ENCODE measurements at places on chromosomes 3 and 15.

GRCh38 chr3:40713306-40713705, 188.5 kb downstream of the ZNF621 start:
- DNase-seq: no peak

DNA sequence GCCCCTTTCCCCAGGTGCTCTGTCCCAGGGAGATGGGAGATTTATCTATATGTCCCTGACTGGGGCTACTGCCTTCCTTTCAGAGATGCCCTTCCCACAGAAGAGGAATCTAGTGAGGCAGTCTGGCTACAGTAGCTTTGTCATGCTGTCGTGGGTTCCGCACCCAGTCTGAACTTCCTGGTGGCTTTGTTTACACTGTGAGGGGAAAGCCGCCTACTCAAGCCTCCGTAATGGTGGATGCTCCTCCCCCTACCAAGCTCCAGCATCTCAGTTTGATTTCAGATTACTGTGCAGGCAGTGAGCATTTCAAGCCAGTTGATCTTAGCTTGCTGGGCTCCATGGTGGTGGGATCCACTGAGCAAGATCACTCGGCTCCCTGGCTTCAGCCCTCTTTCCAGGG, 35.4 kb upstream of the SLC7A14 start:
- DNase-seq: no peak

DNA sequence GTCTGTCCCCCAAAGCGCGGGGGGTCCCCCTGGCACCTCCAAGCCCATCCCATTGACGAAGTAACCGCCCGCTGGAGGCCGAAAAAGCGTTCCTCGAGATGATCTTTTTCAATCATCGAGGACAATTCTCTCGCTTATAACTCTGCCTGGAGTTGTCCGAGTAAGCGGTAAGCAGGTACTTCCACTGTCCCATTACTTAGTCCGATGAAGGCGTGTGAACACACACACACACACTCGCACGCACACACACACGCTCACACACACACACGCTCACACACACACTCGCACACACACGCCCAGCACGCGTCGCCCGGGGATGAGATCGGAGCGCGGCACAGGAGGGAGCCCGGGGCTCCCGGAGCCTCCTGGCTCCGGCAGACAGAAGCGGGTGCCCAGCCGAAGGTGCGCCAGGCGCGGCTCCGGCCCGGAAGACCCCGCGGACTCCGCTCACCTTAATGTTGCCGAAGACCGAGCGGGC, 430 bp downstream of the SLCO2A1 start:
- DNase-seq: no peak

GRCh38 chr15:65094294-65094995, 17.9 kb downstream of the KBTBD13 start:
- DNase-seq: no peak

DNA sequence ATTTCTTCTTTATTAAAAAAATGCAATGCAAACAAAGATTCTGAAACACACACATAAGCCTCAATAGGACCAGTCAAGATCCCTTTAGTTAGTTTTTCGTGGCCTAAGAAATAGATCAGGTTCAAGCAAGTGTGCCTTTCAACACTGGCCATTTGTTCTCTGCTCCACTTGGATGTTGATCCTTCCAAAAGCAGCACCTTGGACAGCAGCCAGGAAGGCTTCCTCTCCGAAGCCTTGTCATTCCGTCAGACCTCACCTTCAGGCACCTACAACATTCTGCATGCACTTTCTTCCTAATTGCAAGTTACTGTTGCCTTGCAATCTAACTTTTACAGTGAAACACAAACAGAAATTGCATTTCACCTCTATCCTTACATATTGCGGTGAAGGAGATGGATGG, 155.9 kb upstream of the FEZF2 start:
- no peak for DNase-seq

DNA sequence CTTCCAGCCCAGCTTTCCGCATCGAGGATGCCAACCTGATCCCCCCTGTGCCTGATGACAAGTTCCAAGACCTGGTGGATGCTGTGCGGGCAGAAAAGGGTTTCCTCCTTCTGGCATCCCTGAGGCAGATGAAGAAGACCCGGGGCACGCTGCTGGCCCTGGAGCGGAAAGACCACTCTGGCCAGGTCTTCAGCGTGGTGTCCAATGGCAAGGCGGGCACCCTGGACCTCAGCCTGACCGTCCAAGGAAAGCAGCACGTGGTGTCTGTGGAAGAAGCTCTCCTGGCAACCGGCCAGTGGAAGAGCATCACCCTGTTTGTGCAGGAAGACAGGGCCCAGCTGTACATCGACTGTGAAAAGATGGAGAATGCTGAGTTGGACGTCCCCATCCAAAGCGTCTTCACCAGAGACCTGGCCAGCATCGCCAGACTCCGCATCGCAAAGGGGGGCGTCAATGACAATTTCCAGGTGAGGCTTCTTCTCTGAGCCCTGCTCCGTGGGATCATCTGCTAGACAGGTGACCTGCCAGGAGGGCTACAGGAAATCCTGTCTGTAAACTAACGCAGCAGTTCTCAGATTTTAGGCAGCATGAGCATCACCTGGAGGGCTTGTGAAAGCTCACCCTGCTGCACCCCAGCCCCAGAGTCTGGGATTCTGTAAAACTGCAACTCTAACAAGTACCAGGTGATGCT, 1.6 kb downstream of the THBS1 start:
- no peak for DNase-seq

GRCh38 chr3:25567388-25567787, 97.3 kb downstream of the TOP2B start:
- no peak for DNase-seq

DNA sequence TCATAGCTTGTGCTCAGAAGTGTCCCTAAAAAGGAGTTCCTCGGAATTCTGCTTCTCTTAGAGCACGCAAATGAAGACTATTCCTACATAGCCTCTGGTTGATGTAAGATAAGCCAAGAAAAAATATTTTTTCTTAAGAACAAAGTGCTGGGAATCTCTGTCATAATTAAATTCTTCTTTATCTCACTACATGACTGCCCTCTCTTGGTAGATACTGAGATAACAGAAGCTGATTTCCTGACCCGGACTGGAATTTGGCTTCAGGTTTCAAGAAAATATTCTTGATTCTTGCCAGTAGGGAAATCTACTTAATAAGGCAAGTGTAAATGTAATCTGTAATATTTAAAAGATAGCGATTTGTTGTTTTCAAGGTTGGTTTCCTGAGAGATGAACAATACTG, 31.3 kb upstream of the SETMAR start:
- DNase-seq: no peak

DNA sequence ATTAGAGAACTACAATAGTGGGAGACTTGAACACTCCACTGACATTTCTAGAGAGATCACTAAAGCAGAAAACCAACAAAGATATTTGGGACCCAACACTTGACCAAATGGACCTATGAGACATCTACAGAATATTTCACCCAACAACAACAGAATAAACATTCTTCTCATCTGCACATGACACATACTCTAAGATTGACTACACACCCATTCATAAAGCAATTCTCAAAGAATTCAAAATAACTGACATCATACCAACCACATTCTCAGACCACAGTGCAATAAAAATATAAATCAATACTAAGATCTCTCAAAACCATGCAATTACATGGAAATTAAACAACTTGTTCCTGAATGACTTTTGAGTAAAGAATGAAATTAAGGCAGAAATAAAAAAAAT, 473.7 kb downstream of the LPP start:
- DNase-seq: no peak

DNA sequence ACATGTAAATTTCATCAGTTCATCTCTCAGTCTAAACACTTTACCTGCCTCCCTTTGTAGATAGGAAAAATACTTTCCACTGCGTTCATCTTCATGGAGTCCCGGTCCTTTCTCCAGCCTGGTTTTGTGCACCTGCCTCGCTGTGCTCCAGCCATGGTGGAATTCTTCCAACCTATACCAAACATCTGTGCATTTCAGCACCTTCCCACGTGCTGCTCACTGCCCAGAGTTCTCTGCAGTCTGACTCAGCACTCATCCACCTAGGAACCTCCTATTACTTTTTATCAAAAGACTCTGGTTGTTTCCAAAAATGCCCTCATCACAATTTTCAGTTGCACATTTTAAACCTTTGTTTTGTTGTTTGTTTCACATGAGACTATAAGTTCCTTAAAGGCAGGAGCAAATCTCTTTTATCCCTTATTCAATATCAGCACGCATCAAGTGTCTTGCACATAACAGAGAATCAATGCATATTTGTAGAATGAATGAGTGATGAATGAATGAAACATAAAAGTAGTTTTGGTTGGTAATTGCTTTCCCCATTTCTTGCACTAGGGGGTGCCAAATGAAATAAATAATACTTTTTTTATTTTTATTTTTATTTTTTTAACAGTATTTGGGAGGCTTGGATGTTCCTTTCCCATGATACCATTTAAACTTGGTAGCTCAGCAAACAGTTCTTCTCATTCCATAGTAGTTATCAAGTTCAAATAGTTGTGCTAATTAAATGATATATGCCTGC, 30.2 kb upstream of the ADAMTS9 start:
- DNase-seq: no peak

- DNase-seq: no peak
These were observed 433.7 kb downstream of the MAGI1 start for GRCh38 chr3:65604863-65605526.

GRCh38 chr3:30619318-30619717, 12.9 kb downstream of the TGFBR2 start:
- no peak for DNase-seq

DNA sequence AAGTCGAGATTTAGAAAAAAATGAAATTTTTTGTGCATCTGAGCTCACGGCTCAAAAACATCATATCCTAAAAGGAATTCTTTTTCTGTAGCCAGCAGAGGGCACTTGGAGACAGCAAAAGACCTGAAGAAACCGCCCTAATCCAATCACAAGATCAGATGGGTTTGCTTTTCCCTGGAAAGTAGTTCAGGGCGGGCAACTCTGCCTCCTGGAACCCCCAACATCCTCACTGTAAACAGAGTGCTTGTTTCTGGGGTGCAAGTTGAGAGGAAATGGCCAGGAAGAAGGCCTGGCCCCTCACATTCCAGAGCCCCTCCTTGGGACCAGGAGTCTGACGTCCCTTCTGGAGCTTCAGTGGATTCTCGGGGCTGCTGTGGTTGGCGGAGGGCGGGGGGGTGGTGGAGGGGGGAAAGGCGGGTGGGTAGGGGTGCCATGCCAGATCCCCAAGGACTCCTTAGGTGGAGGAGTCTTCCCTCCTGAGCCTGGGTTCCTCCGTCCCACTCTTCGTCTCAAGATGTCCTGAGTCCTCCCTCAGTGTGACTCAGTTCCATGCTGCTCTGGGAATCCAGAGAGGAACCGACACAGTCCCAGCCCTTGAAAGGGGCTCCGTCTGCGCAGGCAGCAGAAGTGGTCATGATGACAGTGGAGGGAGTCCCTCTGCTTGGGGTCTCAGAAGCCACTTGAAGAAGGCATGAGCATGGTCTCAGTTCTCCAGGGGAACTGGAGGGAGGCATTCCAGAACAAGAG, 35.9 kb downstream of the CCK start:
- DNase-seq: no peak

GRCh38 chr15:95162967-95163531, 931.7 kb downstream of the MCTP2 start:
- no peak for DNase-seq

- no peak for DNase-seq
These were observed 147.0 kb downstream of the GREM1 start for GRCh38 chr15:32864841-32865240.

DNA sequence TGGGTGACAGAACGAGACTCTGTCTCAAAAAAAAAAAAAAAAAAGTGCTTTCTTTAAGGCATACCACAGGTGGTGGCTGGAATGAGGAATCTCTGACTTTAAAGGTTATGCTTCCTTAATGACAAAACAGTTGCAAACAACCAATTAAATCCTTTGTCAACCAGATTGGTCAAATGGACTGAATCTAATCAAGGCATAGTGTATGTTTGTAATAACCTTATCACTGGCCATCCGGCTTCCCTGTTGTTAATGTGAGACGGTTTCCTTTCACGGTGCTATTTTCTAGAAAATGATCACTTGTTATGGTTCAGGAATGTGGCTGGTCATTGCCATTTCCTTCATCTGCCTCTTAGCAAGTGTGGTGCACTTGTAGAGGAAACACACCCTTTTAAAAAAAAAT, 75.9 kb downstream of the FLNB start:
- DNase-seq: no peak

- no peak for DNase-seq
These were observed 299.3 kb downstream of the SLC9A9 start for GRCh38 chr3:143548861-143549497.

DNA sequence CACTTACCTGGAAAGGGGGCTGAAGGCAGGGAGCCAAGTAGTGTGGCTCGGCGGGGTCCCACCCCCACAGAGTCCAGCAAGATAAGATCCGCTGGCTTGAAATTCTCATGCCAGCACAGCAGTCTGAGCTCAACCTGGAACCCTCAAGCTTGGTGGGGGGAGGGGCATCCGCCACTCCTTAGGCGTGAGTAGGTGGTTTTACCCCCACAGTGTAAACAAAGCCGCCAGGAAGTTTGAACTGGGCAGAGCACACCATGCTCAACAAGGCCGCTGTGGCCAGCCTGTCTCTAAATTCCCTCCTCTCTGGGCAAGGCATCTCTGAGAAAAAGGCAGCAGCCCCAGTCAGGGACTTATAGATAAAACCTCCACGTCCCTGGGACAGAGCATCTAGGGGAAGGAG, 156.3 kb downstream of the KBTBD8 start:
- no peak for DNase-seq

DNA sequence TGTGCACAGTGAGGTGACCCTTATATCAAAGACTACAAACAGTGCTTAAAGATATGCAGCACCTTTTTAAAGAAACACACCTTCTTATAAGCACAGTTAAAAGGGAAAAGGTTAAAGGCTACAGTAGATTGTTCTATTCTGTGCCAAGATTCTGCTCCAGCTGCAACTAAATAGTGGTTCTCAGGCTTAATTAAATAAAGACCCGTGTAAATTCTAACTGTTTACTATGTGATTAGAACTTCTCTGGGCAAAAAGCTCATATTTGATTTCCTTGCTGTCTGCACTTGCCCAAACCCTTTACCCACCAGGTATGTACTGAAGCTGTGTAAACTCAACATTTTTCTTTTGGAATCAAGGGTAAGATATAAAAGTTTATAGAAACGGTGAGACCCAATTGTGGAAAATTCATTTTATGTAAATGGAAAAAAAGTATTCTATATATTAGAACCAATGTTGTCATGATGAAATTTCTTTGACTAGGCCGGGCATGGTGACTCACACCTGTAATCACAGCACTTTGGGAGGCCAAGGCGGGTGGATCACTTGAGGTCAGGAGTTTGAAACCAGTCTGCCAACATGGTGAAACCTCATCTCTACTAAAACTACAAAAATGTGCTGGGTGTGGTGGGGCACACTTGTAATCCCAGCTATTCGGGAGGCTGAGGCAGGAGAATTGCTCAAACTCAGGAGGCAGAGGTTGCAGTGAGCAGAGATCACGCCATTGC, 230.6 kb downstream of the MECOM start:
- DNase-seq: no peak

GRCh38 chr15:68368731-68369435, 63.1 kb downstream of the ITGA11 start:
- DNase-seq: no peak

- no peak for DNase-seq
These were observed 4.8 kb downstream of the IDH2 start for GRCh38 chr15:90097475-90097874.

Measured in stimulated activated CD4-positive, alpha-beta T cell treated with anti-CD3 and anti-CD28 coated beads, Interleukin-12 subunit alpha, Interleukin-12 subunit beta, amount 100 ng/mL, for 24 hours (primary cell).